ENCODE measurements at places on chromosomes 16 and 17. TPM values are rescaled to one million over a fixed set of nuclear protein-coding genes. Genes with fewer than 3 reads are reported as not detected.
A peak's percentile ranks its signal among the peaks of the same experiment; 100 is the strongest.

The LPO gene
- not detected for total RNA-seq

The CIBAR2 gene
- not detected for total RNA-seq

The ARMC7 gene
- 6.1 TPM for total RNA-seq

DNA sequence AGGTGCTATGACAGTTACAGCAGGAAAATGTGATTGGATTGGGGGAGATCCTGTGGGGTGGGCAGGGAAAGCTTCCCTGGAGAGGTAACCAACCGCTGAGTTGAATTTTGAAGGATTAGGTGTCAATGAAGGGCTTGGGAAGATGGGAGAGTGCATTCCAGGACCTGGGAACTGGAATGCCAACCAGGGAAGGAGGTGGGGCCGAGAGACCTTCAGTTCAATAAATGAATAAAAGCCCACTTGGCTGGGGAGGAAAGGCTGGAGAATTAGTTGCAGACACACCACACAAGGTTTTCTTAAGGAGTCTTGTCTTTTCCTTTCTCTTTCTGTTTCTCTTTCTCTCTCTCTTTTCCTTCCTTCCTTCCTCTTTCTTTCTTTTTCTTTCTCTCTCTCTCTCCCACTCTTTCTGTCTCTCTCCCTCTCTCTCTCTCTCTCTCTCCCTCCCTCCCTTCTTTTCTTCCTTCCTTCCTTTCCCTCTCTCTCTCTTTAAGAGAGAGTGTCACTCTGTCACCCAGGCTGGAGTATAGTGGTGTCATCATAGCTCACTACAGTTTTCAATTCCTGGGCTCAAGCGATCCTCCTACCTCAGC lies 3.3 kb downstream of the USP43 start:
- DNase-seq, result peak; percentile 32

DNA sequence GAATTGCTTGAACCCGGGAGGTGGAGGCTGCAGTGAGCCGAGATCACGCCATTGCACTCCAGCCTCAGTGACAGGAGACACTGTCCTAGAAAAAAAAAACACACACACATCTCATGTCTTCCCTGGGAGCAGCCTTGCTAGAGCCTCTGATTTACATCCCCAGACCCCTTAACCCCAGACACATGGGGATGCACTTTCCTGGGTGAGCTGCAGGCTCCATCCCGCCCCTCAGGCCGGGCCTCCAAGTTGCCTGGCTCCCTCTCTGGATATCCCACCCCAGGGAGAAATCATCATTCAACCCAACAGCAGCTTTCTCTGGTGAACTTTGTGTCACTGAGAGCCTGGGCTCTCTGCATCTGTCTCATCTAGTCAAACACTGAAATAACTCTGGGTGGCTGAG lies 21.5 kb downstream of the SRL start:
- DNase-seq, result no peak

The OR1F1 gene
- not detected for total RNA-seq

DNA sequence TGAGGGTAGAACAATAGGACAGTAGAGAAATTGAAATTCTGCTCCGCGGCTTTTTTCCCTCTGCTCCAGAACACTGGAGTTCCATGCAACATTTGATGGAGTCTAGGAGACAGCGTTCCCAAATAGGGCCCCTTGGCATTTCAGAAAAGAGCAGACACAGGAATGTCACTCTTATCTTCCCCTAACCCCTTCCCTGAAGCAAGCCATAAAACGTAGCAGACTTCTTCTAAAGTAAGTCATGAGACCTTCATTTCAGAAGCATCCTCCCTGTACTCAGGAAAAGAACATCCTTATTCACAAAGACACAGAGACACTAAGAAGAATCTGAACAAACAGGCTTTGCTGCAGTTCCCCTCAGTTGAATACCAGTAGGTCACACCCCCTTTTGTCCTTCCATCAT lies 296.1 kb upstream of the SOX9 start:
- DNase-seq, result no peak

Measured in M059J (cell line).